Activated naive CD8-positive, alpha-beta T cell treated with anti-CD3 and anti-CD28 coated beads, Interleukin-2, amount 10 ng/mL, durations not matched to agents 7 days and 5 days (primary cell): ENCODE measurements at places on chromosomes 12 and 14. TPM values are rescaled to one million over a fixed set of nuclear protein-coding genes. Genes with fewer than 3 reads are reported as not detected.

GRCh38 chr12:67509666-67510386 is 138.7 kb upstream of the DYRK2 start:
- H3K4me3 ChIP-seq: no peak overlapping the region
- no peaks in the 10 kb centered on the region for H3K27me3 ChIP-seq
- H3K36me3 ChIP-seq: peaks cover under 1% of the 10 kb centered on the region

- H3K4me1 ChIP-seq: no peaks in the 10 kb centered on the region
- no peak overlapping the region for H3K4me3 ChIP-seq
- H3K36me3 ChIP-seq: no peaks in the 10 kb centered on the region
- no peak for DNase-seq
- H3K27ac ChIP-seq: no peak overlapping the region
- no peaks in the 10 kb centered on the region for H3K27me3 ChIP-seq
Measured at GRCh38 chr14:87161502-87161901, 831.5 kb downstream of the GALC start.

DNA sequence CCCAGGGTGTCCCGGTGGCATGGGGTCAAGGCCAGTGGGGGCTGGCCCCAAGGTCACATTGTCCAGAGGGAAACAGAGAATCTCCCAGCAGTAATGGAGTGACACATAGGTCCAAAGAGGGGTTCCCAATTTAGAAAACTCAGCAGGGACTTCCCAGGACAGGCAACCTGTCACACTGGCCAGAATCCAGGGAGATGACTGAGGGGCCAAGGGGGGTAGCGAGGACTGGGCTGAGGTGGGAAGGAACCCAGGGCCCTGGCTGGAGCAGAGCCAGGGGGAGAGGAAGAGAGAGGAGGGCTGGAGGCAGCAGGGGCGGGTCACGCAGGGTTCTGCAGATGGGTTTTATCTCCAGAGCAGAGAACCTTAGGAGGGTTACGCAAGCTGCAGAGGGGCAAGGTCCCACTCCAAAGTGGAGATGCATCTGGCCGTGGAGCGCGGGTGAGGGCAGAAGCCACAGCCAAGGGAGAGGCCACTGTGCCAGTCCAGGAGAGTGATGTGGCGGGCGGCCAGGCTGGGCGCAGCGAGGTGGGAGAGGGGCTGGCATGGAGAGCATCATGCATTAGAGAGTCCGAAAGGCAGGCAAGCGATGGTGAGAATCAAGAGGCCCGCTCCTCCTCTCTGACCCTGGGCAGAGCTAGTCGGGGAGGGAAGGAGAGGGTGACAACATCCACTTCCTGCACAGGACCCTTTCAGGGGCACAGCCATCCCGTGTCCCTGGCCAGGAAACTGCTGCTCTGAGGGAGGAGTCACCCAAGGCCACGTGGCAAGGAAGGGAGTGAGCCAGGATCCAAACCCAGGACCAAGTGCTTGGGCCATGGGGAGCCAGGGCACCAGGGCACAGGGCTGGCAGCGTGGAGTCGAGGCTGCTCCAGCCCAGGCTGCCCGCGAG is 29.0 kb downstream of the NCOR2 start:
- H3K27ac ChIP-seq: peak overlapping the region; percentile 64
- DNase-seq: no peak
- peaks cover 16% of the 10 kb centered on the region for H3K4me1 ChIP-seq
- H3K27me3 ChIP-seq: no peaks in the 10 kb centered on the region

DNA sequence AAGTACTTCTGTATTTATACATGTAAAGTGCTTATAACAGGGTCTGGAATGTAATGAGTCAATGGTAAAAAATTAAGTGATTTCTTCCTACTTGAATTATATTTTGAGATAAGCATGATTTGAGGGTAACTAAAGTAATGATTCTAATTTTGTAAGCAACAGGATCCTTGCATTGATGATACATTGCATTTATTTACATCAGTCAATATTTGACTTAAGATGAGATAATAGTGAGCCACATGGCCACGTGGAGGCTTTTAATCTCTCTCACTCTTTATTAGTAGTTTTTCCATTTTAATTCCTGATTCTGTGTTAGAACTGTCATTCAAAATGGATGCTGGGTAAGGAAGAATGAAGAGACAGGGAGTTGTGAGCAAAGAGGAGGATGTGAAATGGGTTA is 298.1 kb upstream of the PRICKLE1 start:
- H3K36me3 ChIP-seq: no peaks in the 10 kb centered on the region
- DNase-seq: no peak
- H3K27ac ChIP-seq: no peak overlapping the region
- no peaks in the 10 kb centered on the region for H3K27me3 ChIP-seq

DNA sequence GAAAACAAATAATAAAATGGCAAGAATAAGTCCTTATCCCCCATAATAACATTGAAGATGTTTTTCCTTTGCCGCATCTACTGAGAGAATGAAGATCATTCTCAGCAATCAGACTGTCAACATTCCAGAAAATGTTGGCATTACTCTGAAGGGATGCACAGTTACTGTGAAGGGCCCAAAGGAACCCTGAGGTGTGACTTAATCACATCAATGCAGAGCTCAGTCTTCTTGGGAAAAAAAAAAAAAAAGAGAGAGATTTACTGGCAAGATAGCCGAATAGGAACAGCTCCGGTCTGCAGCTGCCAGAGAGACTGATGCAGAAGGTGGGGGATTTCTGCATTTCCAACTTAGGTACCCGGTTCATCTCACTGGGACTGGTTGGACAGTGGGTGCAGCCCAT is 41.3 kb upstream of the OR6J1 start:
- H3K4me1 ChIP-seq: no peaks in the 10 kb centered on the region
- no peaks in the 10 kb centered on the region for H3K36me3 ChIP-seq
- peaks cover 48% of the 10 kb centered on the region for H3K27me3 ChIP-seq
- no peak overlapping the region for H3K27ac ChIP-seq
- DNase-seq: no peak

GRCh38 chr14:43249116-43249515 is 1258.0 kb downstream of the FSCB start:
- no peak overlapping the region for H3K4me3 ChIP-seq
- no peaks in the 10 kb centered on the region for H3K4me1 ChIP-seq
- DNase-seq: no peak
- no peak overlapping the region for H3K27ac ChIP-seq

GRCh38 chr12:25323581-25323982 is 72.9 kb upstream of the KRAS start:
- H3K27me3 ChIP-seq: no peaks in the 10 kb centered on the region
- peaks cover 37% of the 10 kb centered on the region for H3K4me1 ChIP-seq
- DNase-seq: no peak
- H3K27ac ChIP-seq: peak overlapping the region; percentile 53

The WNT1 gene
- 2.0 TPM for total RNA-seq

The SERPINA12 gene
- not detected for total RNA-seq
